ENCODE measurements at places on chromosomes 6 and 20. TPM values are rescaled to one million over a fixed set of nuclear protein-coding genes. Genes with fewer than 3 reads are reported as not detected.
A peak's percentile ranks its signal among the peaks of the same experiment; 100 is the strongest.

ETV7 gene
- total RNA-seq: 15.3 TPM

DNA sequence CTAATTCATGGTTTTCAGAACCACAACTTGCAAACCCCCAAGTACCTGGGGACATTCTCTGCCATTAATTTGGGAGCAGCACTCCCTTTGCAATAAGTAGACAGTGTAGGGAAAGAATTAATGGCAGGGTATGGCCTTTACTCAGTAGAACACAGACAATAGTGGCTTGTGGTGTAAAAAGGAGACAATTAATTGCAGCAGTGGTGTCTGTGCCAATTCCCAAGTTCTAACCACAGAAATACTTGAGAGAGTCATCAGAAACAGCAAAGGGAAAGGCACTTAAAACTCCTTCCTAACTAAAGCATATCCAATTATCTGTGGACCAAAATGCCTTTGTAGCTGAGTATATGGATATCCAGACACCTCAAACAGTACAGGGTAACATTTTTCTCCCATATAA lies 257.6 kb upstream of the POU3F2 start:
- H3K36me3 ChIP-seq: no peaks in the 10 kb centered on the region
- H3K27me3 ChIP-seq: no peaks in the 10 kb centered on the region
- H3K4me1 ChIP-seq: no peaks in the 10 kb centered on the region
- H3K27ac ChIP-seq: no peak overlapping the region
- H3K4me3 ChIP-seq: no peak overlapping the region

KCNK16 gene
- total RNA-seq: not detected

GRCh38 chr6:56759521-56759920 lies 116.8 kb upstream of the DST start:
- DNase-seq: no peak
- H3K27me3 ChIP-seq: peaks cover 2% of the 10 kb centered on the region
- no peak overlapping the region for H3K27ac ChIP-seq
- no peaks in the 10 kb centered on the region for H3K36me3 ChIP-seq
- H3K4me1 ChIP-seq: no peaks in the 10 kb centered on the region

DNA sequence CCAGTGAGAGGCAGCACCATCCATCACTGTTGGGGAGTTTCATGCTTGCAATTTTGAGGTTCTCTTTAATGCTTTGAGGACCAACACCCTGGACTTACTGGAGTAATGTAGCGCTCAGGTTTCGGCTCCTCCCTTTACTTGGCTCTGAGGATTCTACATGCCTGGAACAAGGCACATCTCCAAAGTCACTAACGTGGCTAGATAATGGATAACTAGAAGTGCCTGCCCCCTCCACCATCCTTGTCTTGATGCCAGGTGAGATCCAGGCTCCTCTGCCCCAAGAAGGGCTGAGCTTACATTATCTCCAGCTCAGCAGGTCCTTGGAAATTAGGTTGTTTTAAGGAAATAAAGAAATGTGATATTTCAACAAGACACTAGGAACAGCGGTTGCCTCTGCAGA lies 75.5 kb upstream of the ZNFX1 start:
- no peak for DNase-seq
- peaks cover 25% of the 10 kb centered on the region for H3K27me3 ChIP-seq
- no peaks in the 10 kb centered on the region for H3K4me1 ChIP-seq
- no peak overlapping the region for H3K4me3 ChIP-seq
- no peak overlapping the region for H3K27ac ChIP-seq
- H3K36me3 ChIP-seq: no peaks in the 10 kb centered on the region

GRCh38 chr6:166361077-166361429 lies 18.7 kb upstream of the SFT2D1 start:
- no peak overlapping the region for H3K27ac ChIP-seq
- no peaks in the 10 kb centered on the region for H3K4me1 ChIP-seq
- DNase-seq: no peak
- peaks cover 32% of the 10 kb centered on the region for H3K27me3 ChIP-seq

DNA sequence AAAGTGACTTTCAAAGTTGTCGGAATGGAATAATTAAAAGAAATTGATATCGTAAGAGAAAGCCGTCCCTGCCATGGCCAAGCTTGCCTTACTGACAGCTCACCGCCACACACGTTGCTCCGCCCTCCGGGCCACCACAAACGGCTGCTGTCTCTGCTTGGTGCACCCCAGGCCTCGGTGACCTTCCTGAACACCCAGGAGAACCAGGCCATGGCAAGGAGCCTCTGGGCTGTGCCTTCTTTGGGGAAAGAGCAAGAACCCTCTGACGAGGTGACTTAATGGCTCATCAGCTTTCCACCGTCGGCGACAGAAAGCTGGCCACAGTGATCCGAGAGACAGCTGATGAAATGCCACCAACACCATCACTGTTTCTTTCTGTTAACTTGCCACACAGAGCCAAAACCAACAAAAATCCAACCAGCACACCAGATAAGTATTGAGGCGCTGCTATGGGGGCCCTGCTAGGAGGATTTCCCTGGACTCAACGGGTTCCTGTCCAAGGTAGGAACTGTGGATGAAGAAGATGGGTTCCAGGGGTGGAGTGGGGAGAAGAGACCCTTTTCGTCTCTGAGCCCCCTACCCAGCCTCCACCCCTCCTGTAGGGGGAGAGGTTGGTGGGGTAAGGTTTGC lies 61.4 kb downstream of the NPEPL1 start:
- H3K36me3 ChIP-seq: no peaks in the 10 kb centered on the region
- peaks cover 15% of the 10 kb centered on the region for H3K27me3 ChIP-seq
- H3K4me3 ChIP-seq: no peak overlapping the region
- H3K4me1 ChIP-seq: no peaks in the 10 kb centered on the region
- no peak for DNase-seq
- H3K27ac ChIP-seq: no peak overlapping the region

DNA sequence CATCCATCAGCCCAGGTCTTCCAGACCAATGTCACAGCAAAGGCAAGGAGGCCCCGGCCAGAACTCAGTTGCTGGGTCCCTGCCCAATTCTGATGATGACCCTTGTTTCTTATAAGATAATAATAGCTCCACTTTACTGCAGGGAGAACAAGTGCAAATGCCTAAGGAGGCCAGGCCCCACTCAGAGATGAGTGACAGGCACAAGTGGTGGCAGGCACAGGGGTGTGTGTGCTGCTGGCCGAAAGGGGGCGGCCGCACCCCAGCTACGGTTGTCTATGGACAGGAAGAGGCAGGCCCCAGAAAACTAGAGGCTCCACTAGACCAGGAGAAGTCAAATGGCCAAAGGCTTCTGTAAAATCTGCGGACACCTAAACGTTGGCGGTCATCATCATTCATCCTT lies 28.6 kb downstream of the GNAS-AS1 start:
- H3K36me3 ChIP-seq: peaks cover 7% of the 10 kb centered on the region
- H3K4me1 ChIP-seq: peaks cover 16% of the 10 kb centered on the region
- H3K27me3 ChIP-seq: peaks cover 2% of the 10 kb centered on the region
- H3K4me3 ChIP-seq: no peak overlapping the region
- no peak overlapping the region for H3K27ac ChIP-seq

DNA sequence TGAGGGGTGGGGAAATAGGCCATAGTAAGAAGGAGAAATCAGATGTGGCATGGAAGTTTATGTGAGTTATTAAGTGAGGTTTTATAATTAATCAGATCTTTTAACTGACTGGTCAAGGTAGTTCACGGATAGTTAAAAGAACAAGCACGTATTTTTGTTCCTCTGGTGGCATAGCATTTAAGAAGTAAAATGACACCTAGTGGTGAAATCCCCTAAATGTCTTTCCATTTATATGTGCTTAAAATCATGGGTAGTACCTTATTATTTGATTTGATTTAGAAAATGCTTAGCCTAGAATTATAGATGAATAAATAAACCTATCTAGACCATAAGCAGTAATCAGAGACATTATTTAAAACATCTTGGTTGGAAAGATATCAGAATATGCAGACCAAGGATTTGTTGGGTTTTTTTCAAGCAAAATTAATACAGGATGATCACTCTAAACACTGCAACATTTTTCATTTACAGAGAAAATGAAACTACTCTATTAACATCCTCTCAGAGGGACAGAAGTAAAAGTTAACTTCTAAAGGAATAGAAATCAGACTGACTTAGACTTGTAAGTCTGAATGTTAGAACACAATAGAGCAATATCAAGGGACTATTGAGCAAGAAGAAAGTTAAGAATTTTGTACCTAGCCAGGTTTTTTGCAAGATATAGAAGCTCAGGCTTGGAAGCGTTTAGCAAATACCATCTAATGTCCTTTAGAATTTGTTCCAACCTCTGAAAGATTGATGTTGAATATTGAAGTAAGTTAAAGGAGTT lies 81.1 kb downstream of the STXBP5 start:
- H3K4me3 ChIP-seq: no peak overlapping the region
- H3K4me1 ChIP-seq: peaks cover 24% of the 10 kb centered on the region
- DNase-seq: no peak
- no peaks in the 10 kb centered on the region for H3K27me3 ChIP-seq

NKAIN2 gene
- not detected for total RNA-seq

GRCh38 chr6:47276377-47276776 lies 33.3 kb downstream of the TNFRSF21 start:
- no peaks in the 10 kb centered on the region for H3K4me1 ChIP-seq
- no peak for DNase-seq
- H3K4me3 ChIP-seq: no peak overlapping the region
- no peaks in the 10 kb centered on the region for H3K36me3 ChIP-seq
- no peak overlapping the region for H3K27ac ChIP-seq

RSPH4A gene
- total RNA-seq: 0.19 TPM

GRCh38 chr6:107337191-107337741 lies 122.1 kb downstream of the PDSS2 start:
- DNase-seq: no peak
- H3K4me1 ChIP-seq: no peaks in the 10 kb centered on the region
- no peak overlapping the region for H3K27ac ChIP-seq
- H3K36me3 ChIP-seq: peaks cover 7% of the 10 kb centered on the region

DNA sequence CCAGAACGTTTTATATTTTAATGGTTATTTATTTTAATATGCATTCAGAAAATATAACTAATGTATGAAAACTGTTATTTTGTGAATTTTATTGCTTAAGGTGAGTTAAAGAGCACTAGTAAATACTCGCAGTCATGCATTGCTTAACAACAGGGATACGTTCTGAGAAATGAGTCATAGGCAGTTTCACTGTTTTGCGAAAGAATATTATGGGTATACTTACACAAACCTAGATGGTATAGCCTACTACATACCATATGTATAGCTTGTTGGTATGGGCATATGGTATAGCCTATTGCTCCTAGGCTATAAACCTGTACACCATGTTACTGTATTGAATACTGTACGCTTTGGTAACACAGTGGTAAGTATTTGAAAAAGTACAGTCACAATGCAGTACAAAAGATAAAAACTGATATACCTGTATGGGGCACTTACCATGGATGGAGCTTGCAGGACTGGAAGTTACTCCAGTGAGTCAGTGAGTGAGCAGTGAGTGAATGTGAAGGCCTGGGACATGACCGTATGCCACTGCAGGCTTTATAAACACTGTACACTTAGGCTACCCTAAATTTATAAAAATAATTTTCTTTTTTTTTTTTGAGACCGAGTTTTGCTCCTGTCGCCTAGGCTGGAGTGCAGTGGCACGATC lies 38.5 kb downstream of the ARFGEF2 start:
- no peaks in the 10 kb centered on the region for H3K27me3 ChIP-seq
- H3K36me3 ChIP-seq: peaks cover 26% of the 10 kb centered on the region
- H3K4me1 ChIP-seq: no peaks in the 10 kb centered on the region
- no peak for DNase-seq

SOBP gene
- 0.31 TPM for total RNA-seq

- H3K4me1 ChIP-seq: no peaks in the 10 kb centered on the region
- peaks cover 3% of the 10 kb centered on the region for H3K27me3 ChIP-seq
- no peak overlapping the region for H3K4me3 ChIP-seq
These were observed 231.7 kb upstream of the SASH1 start for GRCh38 chr6:148110925-148111324.

- no peak for DNase-seq
- no peak overlapping the region for H3K4me3 ChIP-seq
- H3K4me1 ChIP-seq: no peaks in the 10 kb centered on the region
- H3K36me3 ChIP-seq: no peaks in the 10 kb centered on the region
These were observed 135.8 kb upstream of the AFDN start for GRCh38 chr6:167690931-167691330.

DNA sequence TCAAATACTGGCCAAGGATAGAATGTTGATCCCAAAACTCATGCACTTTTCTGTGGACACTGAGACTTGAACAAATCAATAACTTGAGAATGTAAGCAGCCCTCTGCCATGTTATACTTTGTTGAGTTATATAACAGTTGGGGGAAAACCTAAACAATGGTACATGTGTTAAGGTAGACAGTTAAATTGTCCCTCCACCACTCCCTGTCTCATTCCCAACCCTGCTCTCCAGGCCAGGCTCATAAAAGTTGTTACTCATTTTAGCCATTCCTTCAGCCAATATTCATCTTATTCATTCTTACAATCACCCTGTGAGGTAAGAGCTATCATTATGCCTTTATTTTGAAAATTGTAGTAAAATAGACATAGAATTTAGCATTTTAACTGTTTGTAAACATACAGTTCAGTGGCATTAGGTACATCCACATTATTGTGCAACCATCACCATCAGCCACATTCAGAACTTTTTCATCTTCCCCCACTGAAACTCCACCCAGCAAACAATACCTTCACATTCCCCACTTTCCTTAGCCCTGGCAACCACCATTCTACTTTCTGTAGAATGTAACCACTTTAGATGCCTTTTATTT lies 38.2 kb upstream of the IER3 start:
- H3K27ac ChIP-seq: peak overlapping the region; percentile 81
- no peaks in the 10 kb centered on the region for H3K27me3 ChIP-seq
- no peak overlapping the region for H3K4me3 ChIP-seq
- H3K4me1 ChIP-seq: peaks cover 76% of the 10 kb centered on the region
- H3K36me3 ChIP-seq: peaks cover 12% of the 10 kb centered on the region
- no peak for DNase-seq

LINC00237 gene
- not detected for total RNA-seq

DNA sequence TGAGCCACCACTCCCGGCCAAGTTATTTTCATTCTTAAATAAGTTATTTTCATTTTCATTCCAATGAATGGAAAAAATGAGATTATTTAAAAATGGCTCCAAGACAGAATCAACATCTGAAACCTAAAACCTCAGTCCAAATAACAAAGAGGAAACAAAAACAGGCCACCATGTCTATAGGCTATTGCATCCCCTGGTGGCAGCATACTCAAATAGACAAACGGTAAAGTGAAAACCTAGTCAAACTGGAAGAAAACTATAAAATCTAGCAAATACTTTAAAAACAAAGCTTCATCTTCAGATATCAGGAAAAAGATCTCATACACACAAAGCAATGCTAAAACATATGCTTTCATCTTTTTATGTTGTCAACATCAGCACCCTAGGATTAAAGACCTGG lies 20.9 kb downstream of the IL17A start:
- no peaks in the 10 kb centered on the region for H3K36me3 ChIP-seq
- H3K27me3 ChIP-seq: peaks cover 15% of the 10 kb centered on the region
- H3K4me1 ChIP-seq: peaks cover 2% of the 10 kb centered on the region
- DNase-seq: no peak
- no peak overlapping the region for H3K27ac ChIP-seq

- no peaks in the 10 kb centered on the region for H3K27me3 ChIP-seq
- no peak for DNase-seq
- no peaks in the 10 kb centered on the region for H3K4me1 ChIP-seq
- no peaks in the 10 kb centered on the region for H3K36me3 ChIP-seq
- H3K4me3 ChIP-seq: no peak overlapping the region
- H3K27ac ChIP-seq: no peak overlapping the region
These were observed 777.5 kb upstream of the EPHA7 start for GRCh38 chr6:94196891-94197290.
